ENCODE measurements at places on chromosomes 2 and 18.

GRCh38 chr2:231132129-231132528 is 7.3 kb upstream of the HTR2B start:
- DNase-seq: no peak

- DNase-seq: no peak
Observed at GRCh38 chr2:148614322-148615049, 30.1 kb upstream of the EPC2 start.

- no peak for DNase-seq
Observed at GRCh38 chr2:71538241-71538640, 84.9 kb downstream of the DYSF start.

- DNase-seq: no peak
Observed at GRCh38 chr2:8520791-8521344, 161.0 kb upstream of the ID2 start.

GRCh38 chr18:42141439-42141838 is 186.4 kb downstream of the PIK3C3 start:
- no peak for DNase-seq

- no peak for DNase-seq
Observed at GRCh38 chr2:119517433-119517832, 6.8 kb downstream of the SCTR start.

- DNase-seq: no peak
Observed at GRCh38 chr18:29351171-29351570, 1174.2 kb upstream of the CDH2 start.

DNA sequence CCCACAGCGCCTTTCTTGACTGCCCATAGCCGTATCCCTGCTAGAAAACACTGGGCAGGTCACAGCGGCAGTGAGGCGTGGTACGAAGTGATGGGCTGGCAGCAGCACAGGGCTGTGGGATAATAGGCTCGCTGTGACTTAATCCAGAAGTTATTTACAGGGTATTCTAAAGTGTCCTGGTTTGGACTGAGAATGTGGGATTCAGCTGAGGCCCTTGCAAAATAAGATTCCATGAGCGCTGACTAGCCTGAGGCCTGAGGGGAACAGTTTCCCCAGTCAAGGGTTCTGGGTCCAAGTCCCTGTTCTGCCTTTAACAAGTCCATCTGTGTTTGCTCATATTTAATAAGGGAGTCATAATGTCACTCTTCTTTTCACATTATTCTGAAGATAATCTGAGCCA is 34.6 kb downstream of the SETBP1 start:
- no peak for DNase-seq

GRCh38 chr2:193738892-193739291 is 1544.2 kb upstream of the TMEFF2 start:
- DNase-seq: no peak

DNA sequence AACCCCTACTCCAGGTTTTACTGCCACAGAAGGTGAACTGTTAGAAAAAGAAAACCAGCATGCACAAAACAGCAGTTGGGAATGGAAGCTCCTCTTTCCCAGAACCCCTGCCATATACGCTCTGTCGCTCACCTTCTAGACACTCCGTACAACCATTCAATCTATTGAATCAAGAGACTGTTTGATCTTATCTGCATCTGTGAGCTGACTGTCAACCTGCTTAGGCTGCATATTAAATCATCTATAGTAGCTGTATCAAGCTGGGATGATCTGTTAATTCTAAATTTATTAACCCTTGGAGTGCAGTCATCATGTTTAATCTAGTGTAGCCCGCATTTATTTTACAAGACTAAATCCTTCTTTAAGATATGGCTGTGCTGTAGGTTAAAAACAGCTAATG is 13.6 kb upstream of the BCL11A start:
- DNase-seq: no peak
